ENCODE measurements at places on chromosomes 12 and 14. TPM values are rescaled to one million over a fixed set of nuclear protein-coding genes. Genes with fewer than 3 reads are reported as not detected.

The LHX5 gene
- not detected for total RNA-seq

The ABCC9 gene
- 3.6 TPM for total RNA-seq

The AQP6 gene
- 0.37 TPM for total RNA-seq

The MAP3K9 gene
- total RNA-seq: not detected

The GALNT9 gene
- 0.81 TPM for total RNA-seq

The IGF1 gene
- total RNA-seq: 1.1 TPM

The HOXC13 gene
- total RNA-seq: not detected

The SMOC1 gene
- 1.8 TPM for total RNA-seq

The FOXG1 gene
- 0.05 TPM for total RNA-seq

The NEUROD4 gene
- total RNA-seq: not detected

The CIT gene
- total RNA-seq: 7.1 TPM

The DPPA3 gene
- total RNA-seq: not detected

The MYF5 gene
- not detected for total RNA-seq

The HPD gene
- 20.1 TPM for total RNA-seq
